GM12891 (cell line): ENCODE measurements at places on chromosomes 5 and 9.

DNA sequence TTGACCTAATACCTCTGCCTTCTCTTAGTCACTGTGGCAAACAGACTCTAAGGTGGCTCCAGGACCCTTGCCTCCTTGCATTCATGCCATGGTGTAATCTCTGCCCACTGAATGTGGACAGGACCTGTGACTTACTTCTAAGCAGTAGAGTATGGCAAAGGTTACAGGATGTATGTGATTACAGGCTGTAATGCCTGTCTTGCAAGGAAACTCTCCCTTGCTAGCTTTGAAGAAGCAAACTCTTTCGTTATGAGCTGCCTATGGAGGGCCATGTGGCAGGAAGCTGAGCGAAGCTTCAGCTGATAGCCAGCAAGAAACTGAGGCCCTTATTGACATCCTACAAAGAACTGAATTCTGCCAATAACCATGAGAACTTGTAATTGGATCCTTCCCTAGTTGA is 103.3 kb upstream of the HMHB1 start:
- no peak for DNase-seq

DNA sequence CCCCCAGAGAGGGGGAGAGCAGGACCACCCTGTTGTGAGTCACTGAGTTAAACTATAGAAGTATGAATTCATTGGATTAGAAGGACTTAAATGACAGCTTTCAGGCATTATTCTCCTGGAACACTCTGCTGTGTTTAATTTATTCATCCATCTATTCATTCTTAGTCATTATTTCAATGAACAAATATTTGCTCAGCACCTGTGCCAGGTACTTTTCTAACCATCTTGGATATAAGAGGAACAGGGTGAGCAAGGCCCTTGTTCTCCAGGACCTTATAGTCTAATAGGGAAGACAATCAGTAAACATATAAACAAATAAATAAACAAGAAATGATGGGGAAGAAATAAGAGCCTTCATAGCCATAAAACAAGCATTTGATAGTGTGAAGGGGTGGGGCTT is 483.9 kb upstream of the BRINP1 start:
- no peak for DNase-seq

GRCh38 chr5:56494300-56494731 is 261.2 kb upstream of the ANKRD55 start:
- DNase-seq, result no peak

GRCh38 chr5:172658961-172659501 is 18.0 kb downstream of the NEURL1B start:
- DNase-seq, result no peak

- DNase-seq, result no peak
Measured at GRCh38 chr5:178644826-178645545, 18.1 kb upstream of the CLK4 start.

DNA sequence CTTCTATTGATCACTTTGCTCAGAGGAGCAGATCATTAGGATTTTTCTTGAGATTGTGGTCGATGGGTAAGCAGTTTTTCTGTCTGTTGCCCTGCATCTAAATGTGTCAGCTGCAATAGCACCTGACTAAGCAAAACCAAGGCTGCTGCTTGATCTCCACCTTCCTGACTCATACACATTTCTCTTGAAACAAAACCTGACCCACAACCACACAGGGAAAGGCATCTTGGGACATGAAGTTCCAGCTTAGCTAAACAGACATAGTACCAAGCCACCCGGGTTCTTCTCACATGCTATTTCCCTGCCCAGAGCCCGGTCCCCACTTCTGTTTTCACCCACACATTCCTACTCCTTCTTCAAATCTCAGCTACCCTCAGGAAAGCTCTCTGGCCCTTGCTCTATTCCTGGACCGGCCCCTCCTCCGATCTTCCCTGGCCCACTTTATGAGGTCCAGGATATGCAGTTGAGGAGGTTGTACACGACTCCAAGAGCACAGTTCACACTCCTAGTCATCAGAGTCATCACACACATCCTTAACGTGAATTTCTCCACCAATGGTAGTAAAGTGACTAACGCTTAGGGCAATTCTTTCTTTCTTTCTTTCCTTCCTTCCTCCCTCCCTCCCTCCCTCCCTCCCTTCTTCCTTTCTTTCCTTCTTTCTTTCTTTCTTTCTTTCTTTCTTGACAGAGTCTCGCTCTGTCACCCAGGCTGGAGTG is 16.0 kb upstream of the ZBTB43 start:
- no peak for DNase-seq
